Stimulated activated CD4-positive, alpha-beta T cell treated with anti-CD3 and anti-CD28 coated beads, Interleukin-15, amount 100 ng/mL, for 1 hour (primary cell): ENCODE measurements at places on chromosomes 5 and 9.

DNA sequence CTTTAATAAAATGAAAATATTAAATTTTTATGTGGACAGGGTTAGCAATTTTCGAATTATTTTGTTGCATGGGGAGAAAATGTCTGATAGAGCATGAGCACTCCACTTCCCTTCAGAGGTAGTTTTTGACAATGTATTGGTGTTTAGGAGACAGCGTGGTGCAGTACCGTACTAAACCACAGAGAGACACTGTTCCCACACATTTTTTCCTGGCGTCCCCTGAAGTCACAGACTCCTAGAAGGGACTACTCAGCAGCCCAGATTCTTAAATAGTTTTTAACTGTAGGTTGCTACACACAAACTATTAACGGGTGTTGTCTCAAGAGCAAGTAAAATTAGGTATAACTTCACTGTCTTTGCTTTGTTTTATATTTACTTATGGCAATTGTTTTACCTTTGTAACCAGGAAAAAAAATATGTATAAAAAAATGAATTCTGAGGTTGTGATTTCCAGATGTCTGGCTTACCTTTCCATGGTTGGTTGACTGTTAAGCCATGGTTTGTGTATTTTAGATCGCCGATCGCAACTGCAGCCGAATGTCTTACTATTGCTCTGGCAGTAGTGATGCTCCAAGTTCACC lies 171.2 kb downstream of the DOCK8 start:
- DNase-seq: no peak

GRCh38 chr5:84382363-84383295 lies 2.1 kb downstream of the EDIL3 start:
- no peak for DNase-seq

- DNase-seq: no peak
Observed at GRCh38 chr5:159965031-159965837, 43.7 kb upstream of the TTC1 start.

GRCh38 chr9:114774524-114774923 lies 31.3 kb downstream of the TNFSF15 start:
- no peak for DNase-seq

GRCh38 chr9:112817860-112818203 lies 67.3 kb downstream of the SNX30 start:
- DNase-seq: no peak

- DNase-seq: no peak
Observed at GRCh38 chr9:114156657-114157421, 1.5 kb downstream of the COL27A1 start.

DNA sequence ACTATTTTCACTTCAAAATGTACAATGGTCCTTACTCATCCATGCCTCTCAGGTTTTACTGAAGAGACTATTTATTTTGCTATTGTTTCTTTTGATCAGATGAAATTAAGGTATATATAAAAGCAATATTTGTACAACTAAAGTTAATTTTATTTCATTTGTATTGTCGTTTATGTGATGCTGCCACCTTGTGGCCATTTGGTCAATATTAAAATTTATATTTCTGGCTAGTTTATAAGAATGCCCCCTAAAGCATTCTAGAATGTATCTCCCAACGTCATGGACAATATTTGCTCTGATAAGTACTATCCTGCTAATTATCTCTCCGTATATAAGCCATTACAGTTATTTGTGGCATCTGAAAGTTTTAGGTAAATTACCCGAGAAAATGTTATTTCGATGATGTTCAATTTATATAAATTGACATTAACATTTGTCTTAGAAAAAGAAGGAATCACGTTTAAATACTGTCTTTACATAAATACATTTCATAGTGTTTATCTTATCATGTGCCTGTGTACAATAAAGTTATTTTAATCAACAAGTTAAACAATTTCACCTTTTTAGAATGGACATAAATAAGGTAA lies 680.0 kb downstream of the TAF11L14 start:
- DNase-seq: no peak

DNA sequence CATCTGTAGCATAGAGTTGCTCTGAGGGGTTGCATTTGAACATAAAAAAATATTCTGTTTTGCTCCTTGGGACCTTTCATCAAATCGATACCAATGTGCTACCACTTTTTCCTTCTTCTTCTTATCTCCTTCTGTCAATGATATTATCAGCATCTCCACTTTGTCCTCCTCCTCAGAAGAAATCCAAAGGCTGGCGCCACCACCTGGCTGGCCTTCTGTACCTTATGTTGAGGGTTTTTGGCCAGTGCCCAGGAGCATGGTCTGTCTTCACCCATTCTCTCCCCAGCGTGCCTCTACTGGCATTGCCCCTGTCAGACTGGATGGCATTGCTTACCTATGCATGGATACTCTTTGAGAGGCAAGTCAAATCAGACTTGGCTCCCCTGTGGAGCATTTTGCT lies 167.2 kb downstream of the CFAP90 start:
- no peak for DNase-seq

GRCh38 chr5:158388021-158388420 lies 529.1 kb upstream of the CLINT1 start:
- no peak for DNase-seq
